Stimulated activated CD8-positive, alpha-beta memory T cell treated with anti-CD3 and anti-CD28 coated beads, Interleukin-7, amount 100 ng/mL, for 24 hours (primary cell): ENCODE measurements at places on chromosomes 4 and X.

GRCh38 chrX:40816906-40817305 is 81.6 kb upstream of the MED14 start:
- DNase-seq, result no peak

- DNase-seq, result no peak
Measured at GRCh38 chr4:165779950-165780670, 92.9 kb upstream of the TLL1 start.

GRCh38 chrX:29671421-29671820 is 543.9 kb upstream of the MAGEB2 start:
- DNase-seq, result no peak

- DNase-seq, result peak; percentile 71
Measured at GRCh38 chr4:88456670-88457306, at the start of gene HERC5. TSS of gene HERC5 (plus strand) at chr4:88457119. CDS start at chr4:88457270, 151 bp downstream.

GRCh38 chrX:132631579-132632232 is 142.9 kb upstream of the MBNL3 start:
- DNase-seq, result no peak

DNA sequence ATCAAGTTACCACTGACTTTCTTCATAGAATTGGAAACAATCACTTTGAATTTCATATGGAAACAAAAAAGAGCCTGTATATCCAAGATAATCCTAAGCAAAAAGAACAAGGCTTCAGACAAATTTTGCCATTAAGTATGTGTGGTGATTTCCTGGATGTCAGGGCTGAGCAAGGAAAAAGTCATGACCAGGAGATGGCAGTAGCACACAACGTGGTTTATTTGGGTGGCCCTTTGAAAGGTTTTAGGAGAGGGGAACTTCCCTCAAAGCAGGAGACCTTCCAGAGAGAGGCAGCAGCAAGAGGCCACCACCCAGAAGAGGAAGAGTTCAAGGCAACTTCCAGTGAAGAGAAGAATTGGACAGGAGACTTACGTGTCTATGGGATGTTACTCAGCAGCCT is 18.1 kb upstream of the ZXDB start:
- no peak for DNase-seq

DNA sequence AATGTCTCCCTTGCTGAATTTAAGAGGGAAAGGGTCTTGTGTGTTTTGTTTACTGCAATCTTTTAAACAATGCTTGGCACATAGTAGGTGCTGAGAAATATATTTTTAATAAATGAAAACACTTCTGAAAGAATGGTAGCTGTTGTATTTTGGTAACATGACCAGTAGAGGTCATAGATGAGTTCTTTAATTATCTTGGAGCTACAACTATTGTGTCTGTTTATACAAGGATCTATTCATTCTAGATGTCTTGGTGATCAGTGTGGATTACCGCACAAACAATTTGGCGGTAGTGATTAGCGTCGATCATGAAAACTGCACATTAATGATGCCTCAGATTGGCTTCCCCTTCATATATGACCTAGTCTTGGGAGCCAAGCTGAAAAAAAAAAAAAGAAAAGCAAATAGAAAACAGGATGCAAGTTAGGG is 21.4 kb upstream of the SCRG1 start:
- no peak for DNase-seq

DNA sequence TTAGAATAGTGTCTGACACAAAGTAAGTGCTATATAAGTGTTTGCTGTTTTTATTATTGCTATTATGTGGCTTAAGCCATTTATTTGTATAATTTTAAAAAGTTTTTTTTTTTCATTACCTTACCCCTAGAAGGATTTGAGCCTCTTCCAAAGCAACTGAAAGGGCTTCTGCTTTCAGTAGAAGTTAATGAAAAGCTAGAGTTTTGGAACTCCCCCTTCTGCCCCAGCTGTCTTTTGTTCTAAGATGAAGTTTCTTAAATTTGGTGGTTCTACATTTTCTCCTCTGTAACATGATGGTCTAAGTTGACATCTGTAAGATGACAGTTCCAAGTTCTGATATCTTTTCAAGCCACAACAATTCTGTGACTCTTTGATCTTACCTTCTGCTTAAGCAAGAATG is 30.3 kb downstream of the FHIP1A start:
- DNase-seq, result no peak

- no peak for DNase-seq
Measured at GRCh38 chrX:11206716-11207115, 86.5 kb upstream of the AMELX start.
